Stimulated activated CD4-positive, alpha-beta T cell treated with anti-CD3 and anti-CD28 coated beads, TNF-alpha, amount 100 ng/mL, for 48 hours (primary cell): ENCODE measurements at places on chromosomes 1 and 21.

- DNase-seq: no peak
These were observed 57.5 kb upstream of the IPO9 start for GRCh38 chr1:201771466-201771865.

DNA sequence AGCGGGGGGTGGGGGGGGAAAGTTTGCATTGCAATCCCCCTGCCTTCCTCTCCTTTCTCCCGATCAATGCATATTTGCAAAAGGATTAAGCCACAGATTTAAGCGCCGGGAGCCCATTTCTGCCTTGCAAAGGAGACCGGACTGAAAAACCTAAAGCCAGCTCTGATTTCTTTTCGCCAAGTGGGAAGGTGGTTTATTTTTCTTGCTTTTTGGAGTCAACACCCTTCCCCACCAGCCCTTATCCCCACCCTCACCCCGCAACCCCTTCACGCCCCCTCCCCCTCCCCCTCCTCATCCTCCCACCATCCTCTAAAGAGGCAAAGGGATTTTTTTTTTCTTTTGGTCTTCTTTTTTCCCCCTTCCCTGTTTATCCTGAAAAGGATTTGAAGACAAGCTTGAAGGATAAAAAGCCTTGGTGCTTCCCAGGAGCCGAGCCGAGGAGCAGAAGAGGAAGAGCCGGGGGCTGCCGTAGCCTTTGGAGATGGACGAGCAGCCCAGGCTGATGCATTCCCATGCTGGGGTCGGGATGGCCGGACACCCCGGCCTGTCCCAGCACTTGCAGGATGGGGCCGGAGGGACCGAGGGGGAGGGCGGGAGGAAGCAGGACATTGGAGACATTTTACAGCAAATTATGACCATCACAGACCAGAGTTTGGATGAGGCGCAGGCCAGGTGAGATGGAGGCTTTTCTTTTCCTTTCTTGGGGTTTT, 513 bp downstream of the PBX1 start:
- DNase-seq: no peak

DNA sequence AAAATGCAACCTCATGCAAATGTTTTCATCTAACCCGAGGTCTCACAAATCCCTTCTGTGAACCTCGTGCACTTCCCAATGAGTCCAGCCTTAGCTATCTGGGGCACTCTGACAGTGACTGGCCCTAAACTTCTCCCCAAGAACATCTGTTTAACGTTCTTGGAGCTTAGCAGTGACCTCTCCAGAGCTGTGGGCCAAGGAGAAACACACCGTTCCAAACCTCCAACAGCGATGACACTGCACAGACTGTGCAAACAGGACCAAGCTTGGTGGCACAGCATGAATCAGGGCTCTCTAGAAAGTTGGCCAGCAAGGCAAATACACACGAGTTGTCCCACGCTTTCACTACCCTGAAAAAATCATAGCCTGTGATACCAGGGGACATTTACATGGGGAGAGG, 15.8 kb downstream of the BEND5 start:
- DNase-seq: no peak

DNA sequence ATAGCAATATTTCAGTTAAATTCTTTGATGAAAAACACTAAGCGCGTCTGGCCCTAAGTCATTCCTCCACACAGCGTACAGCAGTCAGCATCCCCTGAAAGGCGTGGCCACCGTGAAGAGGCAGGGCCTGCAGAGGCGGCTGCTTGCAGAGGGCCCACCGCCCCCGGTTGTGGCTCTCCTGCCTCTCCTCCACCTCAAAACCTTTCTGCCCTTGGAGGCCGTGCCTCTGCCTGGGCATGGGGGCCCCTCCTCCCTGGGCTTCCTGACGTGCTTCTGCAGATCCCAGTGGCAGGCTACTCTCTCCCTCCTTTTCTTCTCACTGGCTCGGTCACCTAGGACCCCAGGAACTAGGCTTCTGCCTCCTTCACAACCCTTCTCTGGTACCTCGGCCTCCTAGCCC, 16.2 kb downstream of the CLSTN1 start:
- DNase-seq: no peak

DNA sequence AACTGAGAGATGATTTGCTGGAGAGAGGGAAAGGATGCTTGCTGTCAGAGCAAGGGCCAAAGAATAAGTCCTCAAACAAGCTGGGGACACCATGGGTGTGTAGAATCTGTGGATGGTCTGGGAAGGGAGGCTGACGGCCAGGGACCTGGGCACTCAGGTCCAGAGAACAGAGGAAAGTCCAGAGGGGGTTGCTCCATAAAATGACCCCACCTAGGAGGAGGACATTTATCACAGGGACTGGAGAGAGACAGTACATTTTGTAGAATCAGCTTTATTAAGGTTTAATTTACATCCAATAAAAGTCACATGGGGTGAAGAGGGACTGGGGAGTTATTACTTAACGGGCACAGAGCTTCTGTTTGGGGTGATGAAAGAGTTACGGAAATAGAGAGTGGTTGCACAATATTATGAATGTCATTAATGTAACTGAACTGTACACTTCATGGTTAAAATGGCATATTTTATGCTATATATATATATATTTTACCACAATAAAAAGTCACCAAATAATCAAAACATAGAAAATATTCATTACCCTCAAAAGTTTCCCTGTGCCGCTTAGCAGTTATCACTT, 73.0 kb upstream of the ABCD3 start:
- DNase-seq: no peak

DNA sequence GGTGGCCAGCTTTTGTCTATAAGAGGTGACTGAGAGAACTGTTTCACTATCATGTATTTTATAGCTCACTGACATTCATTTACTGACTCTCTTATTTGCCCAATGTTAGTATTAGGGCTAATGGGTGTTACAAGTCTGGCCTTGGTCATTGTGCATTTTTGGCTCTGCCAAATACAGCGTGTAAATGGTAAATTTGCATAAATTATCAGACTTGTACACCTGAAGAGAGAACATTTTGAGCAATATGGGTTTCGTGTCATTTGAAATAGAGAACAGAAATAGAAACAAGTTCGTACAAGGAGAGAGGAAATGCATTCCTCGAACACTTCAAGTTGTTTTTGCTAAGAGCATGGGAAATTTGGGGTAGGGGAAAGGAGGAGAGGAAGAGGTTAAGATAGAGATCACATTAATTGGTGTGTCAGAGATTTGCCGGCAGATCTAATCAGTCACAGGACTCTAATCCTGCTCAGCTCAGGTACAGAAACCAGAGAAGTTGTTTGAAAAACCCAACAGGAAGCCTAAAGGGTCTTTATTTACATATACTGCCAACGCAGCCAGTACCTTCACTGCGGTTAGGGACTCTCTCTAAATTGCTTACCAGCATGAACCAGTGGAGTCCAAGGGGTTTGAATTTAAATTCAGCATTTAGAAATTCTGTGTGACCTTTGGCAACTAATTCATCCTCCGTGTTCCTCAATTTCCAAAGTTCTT, 261.5 kb downstream of the GPATCH2 start:
- DNase-seq: no peak

DNA sequence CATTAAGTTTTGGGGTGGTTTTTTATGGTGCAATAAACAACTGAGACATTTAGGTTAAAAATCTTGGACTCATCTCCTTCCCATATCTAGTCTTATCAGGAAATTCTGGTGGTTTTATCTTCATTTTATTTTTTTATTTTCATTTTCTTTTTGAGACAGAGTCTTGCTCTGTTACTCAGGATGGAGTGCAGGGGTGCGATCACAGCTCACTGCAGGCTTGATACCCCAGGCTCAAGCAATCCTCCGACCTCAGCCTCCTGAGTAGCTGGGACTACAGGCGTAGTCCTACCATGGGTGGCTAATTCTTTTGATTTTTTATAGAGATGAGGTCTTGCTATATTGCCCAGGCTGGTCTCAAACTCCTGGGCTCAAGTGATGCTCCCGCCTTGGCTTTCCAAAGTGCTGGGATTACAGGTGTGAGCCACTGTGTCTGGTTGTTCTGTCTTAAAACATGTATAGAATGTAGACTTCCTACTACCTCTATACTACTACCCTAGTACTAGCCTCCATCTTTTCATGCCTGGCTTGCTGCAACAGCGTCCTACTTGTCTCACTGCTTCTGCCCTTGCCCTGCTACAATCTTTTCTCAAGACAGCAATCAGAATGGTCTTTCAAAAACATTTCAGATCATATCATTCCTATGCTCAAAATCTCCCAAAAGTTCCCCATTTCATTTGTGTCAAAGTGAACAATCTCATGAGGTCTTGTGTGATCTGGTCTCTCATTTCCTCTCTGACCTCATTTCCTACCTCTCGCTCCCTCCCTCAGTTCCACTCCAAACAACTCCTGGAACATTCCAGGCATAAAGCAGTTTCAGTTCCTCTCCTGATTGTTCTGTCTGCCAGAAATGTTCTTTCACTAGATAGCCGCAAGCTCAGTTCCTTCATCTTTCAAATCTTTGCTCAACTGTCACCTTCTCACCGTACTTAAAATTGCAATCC, 5.9 kb upstream of the FCGR2A start:
- no peak for DNase-seq

- no peak for DNase-seq
These were observed 27.1 kb downstream of the MTF2 start for GRCh38 chr1:93106226-93106625.

GRCh38 chr1:71364236-71364635, 283.4 kb upstream of the ZRANB2 start:
- no peak for DNase-seq

GRCh38 chr1:188061881-188062280, 1233.1 kb downstream of the PLA2G4A start:
- DNase-seq: no peak

- DNase-seq: no peak
These were observed 46.5 kb upstream of the CNN3 start for GRCh38 chr1:94973309-94973922.

DNA sequence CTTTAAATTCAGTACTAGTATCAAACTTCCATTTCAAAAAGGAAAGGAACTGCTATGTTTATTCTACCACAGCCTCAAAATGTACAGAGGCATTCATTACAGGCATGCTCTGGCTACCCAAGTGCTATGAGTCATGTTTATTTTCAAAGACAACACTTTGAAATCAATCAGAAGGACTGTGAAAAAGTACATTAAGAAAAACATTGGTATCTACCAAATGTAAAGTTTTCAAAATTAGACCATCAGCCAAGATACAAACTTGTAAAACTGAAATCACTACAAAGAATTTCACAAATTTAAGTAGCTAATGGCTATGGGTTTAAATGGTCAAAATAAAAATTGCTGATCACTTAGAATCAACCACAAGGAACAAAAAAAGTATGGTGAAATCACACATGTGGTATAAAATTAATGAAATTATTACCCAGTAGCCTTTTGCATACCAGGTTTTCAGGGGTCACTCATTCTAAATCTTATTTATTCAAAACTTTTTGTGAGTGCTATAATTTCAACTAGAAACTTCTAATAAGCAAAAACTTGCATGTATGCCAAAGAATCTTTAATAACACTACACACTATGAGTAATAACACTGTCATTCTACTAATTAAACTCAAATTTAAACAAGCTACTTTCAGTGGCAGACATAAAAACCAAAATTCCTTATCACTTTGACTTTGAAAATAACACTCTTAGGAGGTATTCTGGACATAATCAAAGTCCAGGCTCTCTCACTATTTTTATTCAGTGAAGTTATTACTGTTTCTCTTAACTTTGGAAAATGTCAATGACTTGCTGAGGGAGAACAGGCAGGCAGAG, 49.2 kb downstream of the ENAH start:
- DNase-seq: no peak

DNA sequence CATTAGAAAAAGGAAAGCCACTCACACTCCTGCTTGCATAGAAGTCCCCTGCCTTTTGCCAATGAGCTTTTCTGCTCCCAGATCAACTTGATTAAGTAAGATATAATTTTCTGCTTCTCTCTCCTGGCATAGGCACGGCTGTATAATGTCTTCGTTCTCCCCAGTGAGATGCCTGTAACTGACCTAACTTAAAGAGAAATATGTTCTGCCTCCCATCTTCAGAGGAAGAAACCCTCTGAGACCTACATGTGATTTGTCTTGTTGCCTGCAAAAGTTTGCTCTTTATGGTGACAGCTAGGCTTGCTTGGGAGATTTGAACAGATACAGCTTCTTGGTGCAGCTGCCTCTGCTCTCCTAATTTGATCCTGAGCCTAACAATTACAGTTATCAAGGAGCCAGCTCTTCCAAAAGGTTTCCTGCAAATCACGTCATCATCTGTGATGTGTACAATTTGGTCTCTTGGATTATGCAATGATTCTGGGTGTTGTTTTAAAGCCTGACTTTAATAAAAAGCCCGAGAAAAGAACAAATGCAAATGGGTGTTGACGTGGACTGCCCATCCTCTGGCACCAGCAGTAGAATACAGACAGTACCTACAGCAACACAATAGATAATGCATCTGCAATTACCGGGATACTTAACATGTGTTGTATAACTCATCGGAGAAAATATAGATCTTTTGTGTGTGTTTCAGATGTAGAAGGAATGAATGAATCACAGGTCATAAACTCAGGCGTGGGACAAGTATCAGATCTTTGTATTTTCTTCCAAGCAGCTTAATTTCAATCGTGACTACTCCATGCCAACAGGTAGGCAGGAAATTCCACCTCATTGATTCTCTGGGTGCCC, 76.2 kb upstream of the KAZN start:
- no peak for DNase-seq

DNA sequence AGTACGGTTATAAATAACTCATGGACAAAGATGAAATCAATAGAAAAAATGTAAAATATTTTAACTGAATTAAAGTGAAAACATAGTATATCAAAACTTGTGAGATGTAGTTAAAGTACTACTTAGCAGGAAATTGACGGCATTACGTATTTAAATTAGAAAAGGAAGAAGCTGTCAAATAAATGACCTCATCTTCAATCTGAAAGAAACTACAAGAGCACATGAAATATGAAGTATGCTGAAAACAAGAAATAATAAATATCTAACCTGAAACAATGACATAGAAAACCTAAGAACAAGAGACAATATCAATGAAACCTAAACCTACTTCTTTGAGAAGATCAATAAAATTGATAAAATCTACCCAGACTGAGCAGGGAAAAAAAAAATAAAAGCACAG, 122.2 kb upstream of the PDE4B start:
- DNase-seq: no peak

DNA sequence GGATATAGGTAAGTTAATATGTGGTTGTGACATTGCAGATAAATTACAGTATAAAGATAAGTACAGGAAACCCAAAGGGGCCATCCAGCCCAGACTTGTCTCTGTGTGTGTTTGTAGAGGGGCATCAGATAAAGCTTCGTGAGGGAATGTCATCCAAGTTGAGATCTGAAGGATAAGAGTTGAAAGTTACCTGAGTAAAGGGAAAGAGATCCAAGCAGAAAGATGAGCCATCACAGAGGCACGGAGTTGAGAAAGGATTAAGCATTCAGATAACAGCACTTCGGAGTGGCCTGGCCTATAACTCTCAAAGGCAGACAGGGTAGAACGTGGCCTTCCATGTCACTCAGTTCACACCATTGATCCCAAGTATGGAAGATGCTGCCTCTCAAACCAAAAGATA, 749.1 kb downstream of the ADGRL2 start:
- no peak for DNase-seq

GRCh38 chr1:202254454-202255252, 61.1 kb downstream of the LGR6 start:
- no peak for DNase-seq

GRCh38 chr1:33718186-33718585, 145.7 kb upstream of the HMGB4 start:
- DNase-seq: no peak
